SJSA1 (cell line): ENCODE measurements at places on chromosomes 6 and 20. TPM values are rescaled to one million over a fixed set of nuclear protein-coding genes. Genes with fewer than 3 reads are reported as not detected.

- peaks cover 32% of the 10 kb centered on the region for H3K36me3 ChIP-seq
- H3K27ac ChIP-seq = no peak overlapping the region
- DNase-seq = no peak
- H3K4me3 ChIP-seq = no peak overlapping the region
- no peaks in the 10 kb centered on the region for H3K27me3 ChIP-seq
- H3K4me1 ChIP-seq = no peaks in the 10 kb centered on the region
Measured at GRCh38 chr6:41770381-41771057, 9.2 kb downstream of the FRS3 start.

GRCh38 chr6:17859846-17860245 lies 127.6 kb downstream of the KIF13A start:
- no peak overlapping the region for H3K27ac ChIP-seq
- peaks cover 22% of the 10 kb centered on the region for H3K4me1 ChIP-seq
- H3K36me3 ChIP-seq = peaks cover 10% of the 10 kb centered on the region; the same call in 1 of the 2 replicates
- DNase-seq = no peak

- H3K4me3 ChIP-seq = no peak overlapping the region
- no peak overlapping the region for H3K27ac ChIP-seq
- no peaks in the 10 kb centered on the region for H3K27me3 ChIP-seq
- no peaks in the 10 kb centered on the region for H3K36me3 ChIP-seq
- no peak for DNase-seq
- no peaks in the 10 kb centered on the region for H3K4me1 ChIP-seq
Measured at GRCh38 chr6:25411316-25411950, 132.3 kb downstream of the CARMIL1 start.

DNA sequence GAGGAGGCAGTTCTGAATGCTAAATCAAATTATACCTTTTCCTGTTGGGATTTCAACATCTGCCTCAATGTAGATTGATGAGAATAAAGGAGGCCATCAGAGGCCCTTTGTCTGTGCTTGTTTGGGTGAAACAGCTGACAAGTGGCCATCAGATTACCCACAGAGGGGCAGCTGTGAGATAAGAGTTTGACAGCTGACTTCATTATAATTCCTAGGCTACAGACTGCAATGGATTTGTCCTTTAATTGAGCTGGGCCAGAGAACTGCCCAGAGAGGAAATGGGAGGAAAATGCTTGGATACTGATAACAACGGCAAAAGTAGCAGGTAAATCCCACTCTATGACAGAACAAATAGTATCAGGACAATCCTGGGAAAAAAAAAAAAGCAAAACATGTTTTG lies 649.4 kb downstream of the HDGFL1 start:
- H3K4me3 ChIP-seq = no peak overlapping the region
- H3K4me1 ChIP-seq = no peaks in the 10 kb centered on the region
- H3K27me3 ChIP-seq = no peaks in the 10 kb centered on the region
- H3K36me3 ChIP-seq = no peaks in the 10 kb centered on the region
- DNase-seq = no peak
- no peak overlapping the region for H3K27ac ChIP-seq

GRCh38 chr6:33746036-33746600 lies 587 bp downstream of the IP6K3 start:
- peak overlapping the region; percentile 53 for H3K27ac ChIP-seq
- H3K27me3 ChIP-seq = no peaks in the 10 kb centered on the region
- H3K4me3 ChIP-seq = peak overlapping the region; percentile 35
- DNase-seq = peak; percentile 87

GRCh38 chr6:12613811-12614210 lies 102.8 kb upstream of the PHACTR1 start:
- no peak overlapping the region for H3K27ac ChIP-seq
- no peak for DNase-seq
- no peak overlapping the region for H3K4me3 ChIP-seq
- no peaks in the 10 kb centered on the region for H3K36me3 ChIP-seq
- peaks cover 3% of the 10 kb centered on the region for H3K4me1 ChIP-seq

The RIOK1 gene
- 23.8 and 29.1 TPM in 2 replicates for total RNA-seq

The GINS1 gene
- 42.5 and 49.5 TPM in 2 replicates for total RNA-seq

The TREML2 gene
- total RNA-seq = not detected in 2 replicates
